Astrocyte (in vitro differentiated cells and primary cell): ENCODE measurements at places on chromosomes 3 and 15. TPM values are rescaled to one million over a fixed set of nuclear protein-coding genes. Genes with fewer than 3 reads are reported as not detected.
A peak's percentile ranks its signal among the peaks of the same experiment; 100 is the strongest.

GRCh38 chr3:169494982-169495381 is 168.5 kb downstream of the MECOM start:
- DNase-seq: no peak
- no peak overlapping the region for H3K4me3 ChIP-seq
- peaks cover 4% of the 10 kb centered on the region for H3K4me1 ChIP-seq
- H3K36me3 ChIP-seq: no peaks in the 10 kb centered on the region
- no peak overlapping the region for H3K27ac ChIP-seq
- no peaks in the 10 kb centered on the region for H3K27me3 ChIP-seq

DNA sequence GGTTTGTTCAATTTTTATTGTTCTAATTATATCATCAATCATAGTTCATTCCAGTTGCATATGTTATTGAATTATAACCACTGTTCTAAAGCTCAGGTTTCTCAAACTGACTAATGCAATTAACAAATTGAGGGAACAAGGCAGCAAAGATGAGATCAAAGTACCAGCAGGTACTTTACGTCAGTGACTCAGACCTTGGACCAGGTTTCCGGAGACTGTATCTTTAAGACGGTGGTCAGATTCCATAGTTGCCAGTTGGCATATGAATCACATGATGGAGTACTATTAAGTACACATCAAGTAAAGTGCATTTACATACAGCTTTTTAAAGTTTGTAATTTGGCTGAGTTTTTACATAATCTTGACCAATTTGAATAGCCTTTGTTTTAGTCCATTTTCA is 583.6 kb upstream of the ROBO2 start:
- H3K36me3 ChIP-seq: no peaks in the 10 kb centered on the region
- H3K27ac ChIP-seq: no peak overlapping the region
- H3K27me3 ChIP-seq: no peaks in the 10 kb centered on the region

DNA sequence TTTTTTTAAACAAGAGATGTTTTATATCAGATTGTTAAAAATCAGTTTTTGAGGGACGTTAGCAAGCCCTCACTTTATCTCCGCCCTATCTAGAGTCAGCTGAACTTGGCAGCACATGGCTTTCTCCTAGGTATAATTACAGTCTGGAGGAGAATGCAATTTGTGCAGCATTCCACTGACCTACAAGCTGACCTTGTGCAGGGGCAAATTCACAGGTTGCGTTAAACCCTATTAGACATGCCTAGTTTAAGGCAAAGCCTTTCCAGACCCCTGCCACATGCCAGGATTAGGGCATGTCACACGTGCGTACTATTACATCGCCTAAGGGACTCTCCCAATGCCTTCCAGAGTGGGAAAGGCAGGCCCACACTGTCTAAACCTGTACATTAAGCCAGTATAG is 224.0 kb downstream of the GREM1 start:
- no peaks in the 10 kb centered on the region for H3K27me3 ChIP-seq
- DNase-seq: no peak
- no peaks in the 10 kb centered on the region for H3K36me3 ChIP-seq
- H3K4me1 ChIP-seq: no peaks in the 10 kb centered on the region

GRCh38 chr3:141071681-141072260 is 20.6 kb downstream of the SPSB4 start:
- H3K27ac ChIP-seq: no peak overlapping the region
- peaks cover 12% of the 10 kb centered on the region for H3K4me1 ChIP-seq
- no peaks in the 10 kb centered on the region for H3K36me3 ChIP-seq
- no peak for DNase-seq
- H3K4me3 ChIP-seq: no peak overlapping the region
- peaks cover 2% of the 10 kb centered on the region for H3K27me3 ChIP-seq

DNA sequence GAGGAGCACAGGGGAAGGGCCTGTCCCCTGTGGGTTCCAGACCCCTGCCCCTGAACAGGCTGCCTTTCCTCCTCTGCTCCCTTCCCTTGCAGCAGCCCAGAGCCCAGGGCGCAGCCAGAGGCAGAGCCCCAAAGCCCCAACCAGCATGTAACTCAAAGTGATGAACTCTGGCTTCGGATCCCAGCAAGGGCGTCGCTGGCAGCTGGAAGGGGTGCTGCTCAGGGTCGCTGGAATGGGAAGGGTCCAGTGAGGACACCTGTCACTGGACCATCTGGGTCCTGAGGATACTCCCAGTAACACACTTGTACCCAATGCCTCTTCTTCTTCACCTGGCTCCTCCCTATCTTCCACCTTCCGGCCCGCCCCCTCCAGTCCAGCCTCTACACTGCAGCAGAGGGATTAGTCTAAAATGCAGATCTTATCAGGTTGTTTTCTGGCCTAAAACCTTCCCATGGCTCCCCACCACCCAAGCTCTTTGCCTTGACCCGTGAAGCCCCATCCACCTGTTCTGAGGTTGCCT is 64.0 kb downstream of the SLC6A1 start:
- no peak overlapping the region for H3K27ac ChIP-seq
- H3K36me3 ChIP-seq: no peaks in the 10 kb centered on the region
- DNase-seq: no peak
- H3K4me3 ChIP-seq: no peak overlapping the region
- peaks cover 15% of the 10 kb centered on the region for H3K27me3 ChIP-seq

DNA sequence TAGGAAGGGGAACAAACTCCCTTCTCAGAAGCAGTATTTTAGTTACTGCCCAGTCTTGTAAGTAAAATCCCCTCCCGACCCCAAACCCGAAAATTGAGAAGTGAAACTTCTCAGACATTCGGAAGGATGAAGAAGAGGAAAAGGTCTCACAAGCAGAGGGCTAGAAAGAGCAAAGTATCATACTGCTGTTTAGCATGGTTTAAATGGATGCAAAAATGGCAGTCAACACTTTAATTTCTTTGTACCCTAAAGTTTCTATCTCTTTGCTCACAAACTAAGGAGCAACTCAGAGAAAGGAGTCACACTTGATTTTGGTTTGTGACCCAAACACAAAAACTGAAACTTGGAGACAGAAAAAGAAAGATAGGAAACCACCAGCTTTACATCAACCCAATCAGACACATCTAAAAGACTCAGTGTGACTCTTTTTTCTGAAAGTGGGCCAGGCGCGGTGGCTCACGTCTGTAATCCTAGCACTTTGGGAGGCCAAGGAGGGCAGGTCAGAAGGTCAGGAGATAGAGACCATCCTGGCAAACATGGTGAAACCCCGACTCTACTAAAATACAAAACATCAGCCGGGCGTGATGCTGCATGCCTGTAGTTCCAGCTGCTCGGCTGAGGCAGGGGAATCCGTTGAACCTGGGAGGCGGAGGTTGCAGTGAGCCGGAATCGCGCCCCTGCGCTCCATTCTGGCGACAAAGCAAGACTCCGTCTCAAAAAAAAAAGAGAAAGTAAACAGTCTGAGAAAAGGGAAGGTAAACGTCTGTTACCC is 63.2 kb upstream of the ATP11B start:
- H3K4me1 ChIP-seq: no peaks in the 10 kb centered on the region
- no peak overlapping the region for H3K27ac ChIP-seq
- H3K4me3 ChIP-seq: no peak overlapping the region
- DNase-seq: no peak
- no peaks in the 10 kb centered on the region for H3K36me3 ChIP-seq
- no peaks in the 10 kb centered on the region for H3K27me3 ChIP-seq

GRCh38 chr3:49914906-49915305 is 11.2 kb upstream of the MST1R start:
- no peak overlapping the region for H3K4me3 ChIP-seq
- H3K36me3 ChIP-seq: peaks cover 2% of the 10 kb centered on the region
- no peaks in the 10 kb centered on the region for H3K4me1 ChIP-seq

GRCh38 chr15:77023576-77024272 is 28.8 kb downstream of the PSTPIP1 start:
- H3K4me1 ChIP-seq: peaks cover 19% of the 10 kb centered on the region
- no peak overlapping the region for H3K4me3 ChIP-seq
- no peaks in the 10 kb centered on the region for H3K36me3 ChIP-seq
- no peaks in the 10 kb centered on the region for H3K27me3 ChIP-seq
- DNase-seq: no peak

GRCh38 chr15:66621491-66622467 is 56.0 kb upstream of the LCTL start:
- no peak overlapping the region for H3K27ac ChIP-seq
- peak overlapping the region; percentile 22 for H3K4me3 ChIP-seq

DNA sequence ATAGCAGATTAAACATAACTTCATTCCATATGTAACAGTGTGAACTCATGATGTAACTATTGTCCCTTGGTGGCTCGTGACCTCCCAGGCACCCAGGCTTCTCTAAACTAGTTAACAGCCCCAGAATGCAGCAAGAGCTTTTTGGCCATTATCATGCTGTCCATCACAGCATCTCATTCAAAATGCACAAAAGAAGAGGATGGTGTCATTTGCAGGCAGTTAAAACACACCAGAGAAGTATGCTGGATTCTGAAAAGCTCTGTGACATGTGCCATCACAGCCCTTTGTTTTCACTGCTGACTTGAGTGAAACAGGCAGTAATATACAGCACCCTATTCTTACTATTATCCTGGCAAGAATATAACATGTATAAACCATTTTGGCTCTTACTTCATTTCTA is 117.6 kb upstream of the CHMP2B start:
- no peaks in the 10 kb centered on the region for H3K4me1 ChIP-seq
- H3K36me3 ChIP-seq: no peaks in the 10 kb centered on the region
- H3K4me3 ChIP-seq: no peak overlapping the region
- H3K27ac ChIP-seq: no peak overlapping the region
- no peaks in the 10 kb centered on the region for H3K27me3 ChIP-seq

DNA sequence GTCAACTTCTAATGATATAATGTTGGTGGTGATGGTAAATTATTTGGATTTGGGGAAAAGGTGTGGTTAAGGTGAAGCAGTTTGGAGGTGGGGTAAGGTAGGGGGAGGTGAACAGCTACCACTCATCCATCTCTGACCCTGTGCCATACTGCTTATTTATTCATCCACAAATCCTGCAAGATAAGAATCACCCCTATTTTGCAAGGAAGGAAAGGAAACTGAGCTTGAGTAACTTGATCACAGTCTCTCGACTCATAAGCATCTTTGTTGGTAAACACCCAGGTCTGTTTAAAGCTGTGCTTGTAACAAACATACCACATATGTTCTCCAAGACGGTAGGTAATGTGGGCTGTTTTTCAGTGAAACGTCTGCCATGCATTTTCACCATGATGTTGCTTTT is 67.3 kb downstream of the PTPRG start:
- no peaks in the 10 kb centered on the region for H3K36me3 ChIP-seq
- no peak for DNase-seq
- H3K27me3 ChIP-seq: no peaks in the 10 kb centered on the region

DNA sequence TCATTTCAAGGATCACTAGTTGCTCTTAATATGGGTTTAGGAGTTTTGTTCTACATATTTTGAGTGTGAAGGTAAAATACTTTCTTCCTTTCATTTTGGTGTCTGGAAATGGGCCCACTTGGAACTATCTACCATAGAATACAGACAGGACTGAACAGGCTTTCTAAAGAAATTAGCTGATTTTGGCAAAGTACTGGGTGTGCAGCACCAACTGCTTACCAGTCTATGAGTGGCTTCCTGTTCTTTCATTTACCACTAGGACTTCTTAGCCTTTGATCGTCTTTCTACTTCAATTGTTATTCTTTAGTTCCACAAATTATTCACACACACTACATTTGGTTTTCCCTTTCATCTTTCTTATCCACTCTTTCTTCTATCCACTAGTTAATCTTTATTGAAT is 1196.3 kb downstream of the ROBO1 start:
- no peak overlapping the region for H3K4me3 ChIP-seq
- no peak overlapping the region for H3K27ac ChIP-seq
- H3K27me3 ChIP-seq: no peaks in the 10 kb centered on the region

DNA sequence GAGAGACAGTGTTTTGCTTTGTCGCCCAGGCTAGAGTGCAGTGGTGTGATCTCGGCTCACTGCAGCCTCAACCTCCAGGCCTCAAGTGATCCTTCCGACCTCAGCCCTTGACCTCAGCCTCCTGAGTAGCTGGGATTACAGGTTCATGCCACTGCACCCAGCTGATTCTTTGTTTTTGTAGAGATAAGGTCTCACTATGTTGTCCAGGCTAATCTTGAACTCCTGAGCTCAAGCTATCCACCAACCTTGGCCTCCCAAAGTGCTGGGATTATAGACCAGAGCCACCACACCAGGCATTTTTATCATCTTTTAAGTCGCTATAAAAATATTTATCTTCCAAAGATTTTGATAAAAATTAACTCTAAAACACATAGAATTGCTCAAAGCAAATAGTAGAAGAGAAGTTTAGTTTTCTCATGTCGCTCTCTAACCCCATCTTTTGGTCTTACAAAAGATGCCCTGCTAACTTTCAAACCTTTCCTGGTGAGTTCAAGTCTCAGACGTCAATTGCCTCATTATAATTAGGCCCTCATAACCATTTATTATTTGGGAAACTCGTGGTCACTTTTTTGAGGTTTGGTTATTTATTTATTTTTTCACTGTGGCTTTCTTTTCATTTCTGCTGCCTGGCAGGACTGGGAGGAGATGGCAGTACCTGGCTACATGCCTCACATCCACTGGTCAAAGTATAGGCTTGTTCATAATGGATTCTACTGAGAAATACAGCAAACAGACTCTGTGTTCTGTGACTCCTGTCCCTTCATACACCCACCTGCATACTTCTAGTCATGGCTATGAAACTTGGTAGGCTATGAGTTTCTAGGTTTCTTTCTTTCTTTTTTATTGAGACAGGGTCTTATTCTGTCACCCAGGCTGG is 48.3 kb upstream of the DPPA4 start:
- H3K27ac ChIP-seq: no peak overlapping the region
- DNase-seq: no peak
- H3K36me3 ChIP-seq: no peaks in the 10 kb centered on the region
- H3K27me3 ChIP-seq: no peaks in the 10 kb centered on the region
- no peak overlapping the region for H3K4me3 ChIP-seq

- DNase-seq: no peak
- peaks cover 32% of the 10 kb centered on the region for H3K4me1 ChIP-seq
- no peaks in the 10 kb centered on the region for H3K36me3 ChIP-seq
- no peak overlapping the region for H3K4me3 ChIP-seq
- H3K27ac ChIP-seq: no peak overlapping the region
Measured at GRCh38 chr3:55490276-55490913, 3.3 kb upstream of the WNT5A start.

The KLF15 gene
- total RNA-seq: 0.29 and 0.34 TPM in 2 replicates

The NR2E3 gene
- total RNA-seq: not detected in 2 replicates

The RHCG gene
- 0.18 TPM in 1 of 2 replicates, not detected in the other for total RNA-seq

The APOD gene
- 0.70 TPM in 1 of 2 replicates, not detected in the other for total RNA-seq

The SYNPR gene
- total RNA-seq: 0.27 TPM in 1 of 2 replicates, not detected in the other

The STRIT1 gene
- not detected in 2 replicates for total RNA-seq

The ADAMTS17 gene
- 0.14 and 0.27 TPM in 2 replicates for total RNA-seq

The TRPM1 gene
- total RNA-seq: not detected in 2 replicates

The A4GNT gene
- total RNA-seq: not detected in 2 replicates

The ITGA11 gene
- 193 and 369 TPM in 2 replicates for total RNA-seq
